ENCODE measurements at places on chromosomes 6 and 20.

GRCh38 chr20:41167118-41167470 lies 29.8 kb downstream of the PLCG1 start:
- DNase-seq: no peak

DNA sequence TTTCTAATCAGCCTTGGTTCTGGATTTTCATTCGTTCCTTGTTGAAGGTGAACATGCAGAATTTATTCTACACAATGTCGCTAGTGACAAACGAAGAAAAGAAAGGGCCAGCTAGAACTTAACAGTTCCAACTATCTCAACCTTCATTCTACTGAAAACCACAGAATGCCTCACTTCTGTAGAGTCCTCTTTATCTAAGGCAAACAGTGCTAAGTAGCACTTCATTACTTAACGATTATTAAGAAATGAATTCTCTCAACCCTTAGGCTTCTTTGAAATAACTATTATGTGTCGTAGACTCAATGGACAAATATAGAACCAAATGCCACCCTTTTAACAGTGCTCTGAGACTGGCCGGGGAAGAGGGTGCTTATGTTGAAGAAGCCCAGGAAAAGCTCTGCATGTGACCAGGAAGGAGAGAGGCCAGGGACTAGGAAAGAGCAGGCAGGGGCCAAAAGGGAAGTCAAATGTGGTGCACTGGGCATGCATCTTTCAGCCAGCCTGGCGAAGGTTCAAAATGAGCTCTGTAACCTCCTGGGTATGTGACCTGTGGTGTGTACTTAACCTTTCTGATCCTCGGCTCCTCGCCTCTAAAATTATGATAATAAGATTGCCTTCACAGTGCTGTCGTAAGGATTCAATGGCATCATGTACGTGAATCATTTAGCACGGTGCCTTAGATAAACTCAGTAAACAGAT lies 55.4 kb upstream of the BMP2 start:
- DNase-seq: no peak

- DNase-seq: no peak
These were observed 1258.7 kb upstream of the GJE1 start for GRCh38 chr6:140874066-140874465.

GRCh38 chr6:6875818-6876470 lies 231.8 kb upstream of the RREB1 start:
- DNase-seq: no peak

GRCh38 chr6:90444160-90444714 lies 142.6 kb downstream of the MAP3K7 start:
- DNase-seq: no peak

DNA sequence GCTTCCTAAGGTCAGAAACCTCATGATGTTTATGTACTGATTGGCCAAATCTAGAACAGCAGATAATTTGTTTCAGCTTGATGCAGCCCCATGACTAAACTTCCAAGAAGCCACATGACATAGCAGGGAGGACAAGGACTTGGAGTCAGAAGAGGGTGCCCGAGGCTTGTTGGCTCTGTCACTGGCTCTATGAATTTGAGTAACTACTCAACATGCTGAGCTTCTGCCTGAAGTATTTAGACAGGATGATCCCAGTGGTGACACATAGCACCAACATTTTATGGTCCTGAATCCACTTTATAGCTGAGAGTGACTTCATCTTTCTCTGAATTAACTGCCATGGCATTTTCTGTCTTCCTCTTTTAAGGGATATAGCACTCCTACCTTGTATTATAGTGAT lies 13.5 kb upstream of the TBX18 start:
- no peak for DNase-seq

DNA sequence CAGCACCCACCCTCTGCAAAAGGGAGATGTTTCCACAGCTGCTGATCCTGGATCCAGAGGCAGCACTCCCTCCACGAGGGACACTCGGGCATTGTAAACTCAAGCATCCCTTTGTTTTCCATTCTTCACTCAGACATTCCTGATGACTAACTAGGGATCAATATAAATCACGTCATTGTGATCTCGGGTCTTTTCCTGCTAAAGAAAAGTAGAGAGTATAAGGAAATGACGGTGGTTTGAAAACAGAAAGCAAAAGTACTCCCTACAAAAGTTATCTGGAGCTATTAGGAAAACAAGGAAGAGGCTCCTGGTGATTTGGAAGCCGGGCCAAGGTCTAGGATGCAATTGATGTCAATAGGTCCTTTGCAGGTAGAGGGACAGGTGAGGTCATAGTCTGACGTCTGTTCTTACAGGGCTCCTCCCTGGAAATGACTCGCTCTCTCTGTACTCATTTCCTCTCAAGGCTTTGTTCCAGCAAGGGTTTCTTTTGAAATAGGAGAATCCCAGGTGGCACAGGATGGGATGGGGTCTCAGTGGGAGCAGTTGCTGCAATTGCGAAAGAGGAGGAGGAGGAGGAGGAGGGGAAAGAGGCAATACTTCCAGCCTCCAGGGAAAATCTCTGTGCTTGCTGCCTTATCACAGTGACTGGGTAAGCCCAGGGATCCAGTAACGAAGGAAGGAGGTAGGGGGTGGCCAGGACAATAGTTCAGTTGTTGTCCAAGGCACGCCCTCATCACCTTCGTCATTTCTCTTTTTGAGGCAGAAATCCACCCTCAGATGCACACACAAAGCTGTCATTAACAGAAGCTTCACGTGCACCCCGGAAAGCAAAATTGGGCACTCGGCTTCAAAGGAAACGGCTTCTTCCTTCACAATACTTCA lies 222.8 kb downstream of the LY86 start:
- DNase-seq: no peak

DNA sequence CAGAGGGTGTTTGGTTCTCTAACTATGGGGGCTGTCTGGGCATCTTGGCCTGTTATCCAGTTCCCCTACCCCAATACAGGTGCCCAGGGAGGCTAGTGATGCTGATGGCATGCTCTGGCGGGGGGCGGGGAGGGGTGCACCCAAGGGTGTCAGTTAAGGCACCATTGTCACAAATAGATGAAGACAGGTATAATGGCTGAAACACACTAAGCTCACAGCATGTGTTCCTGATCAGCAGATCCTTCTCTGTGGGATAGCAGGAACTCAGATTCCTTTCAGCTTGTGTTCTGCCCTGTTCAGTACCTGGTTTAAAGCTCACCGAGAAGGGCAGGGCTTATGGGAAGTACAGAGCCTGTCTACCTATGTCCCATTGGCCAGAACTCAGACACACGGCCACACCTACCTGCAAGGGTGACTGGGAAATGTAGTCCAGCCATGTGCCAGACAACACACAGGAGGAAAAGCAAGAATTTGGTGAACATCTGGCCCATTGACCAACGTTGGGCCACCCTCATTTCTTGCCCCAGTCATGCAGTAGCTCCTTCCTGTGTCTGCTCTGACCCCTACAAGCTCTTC lies 3.4 kb upstream of the RSPO4 start:
- no peak for DNase-seq

DNA sequence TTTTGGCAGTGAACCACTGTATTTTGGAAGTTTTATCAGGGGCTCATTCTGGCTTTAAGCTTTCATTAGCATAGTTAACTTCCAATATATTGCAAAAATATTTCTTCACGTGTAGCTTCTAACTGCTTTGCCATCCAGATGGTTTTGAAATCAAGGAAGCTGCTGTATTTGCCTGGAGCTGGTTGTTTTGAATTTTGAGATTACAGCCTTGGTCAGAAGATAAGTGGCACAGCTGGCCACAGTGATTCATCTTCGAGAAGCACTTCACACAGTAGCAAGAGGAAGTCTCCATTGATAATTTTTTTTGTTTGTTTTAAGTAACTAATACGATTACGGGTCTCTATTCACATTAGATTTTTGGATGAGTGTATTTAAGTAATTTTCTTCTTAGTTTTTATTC lies 3.8 kb downstream of the APCDD1L start:
- DNase-seq: no peak

- no peak for DNase-seq
These were observed 29.4 kb downstream of the SIM1 start for GRCh38 chr6:100435299-100435698.
